8988T (cell line): ENCODE measurements at places on chromosomes 3 and 15.

DNA sequence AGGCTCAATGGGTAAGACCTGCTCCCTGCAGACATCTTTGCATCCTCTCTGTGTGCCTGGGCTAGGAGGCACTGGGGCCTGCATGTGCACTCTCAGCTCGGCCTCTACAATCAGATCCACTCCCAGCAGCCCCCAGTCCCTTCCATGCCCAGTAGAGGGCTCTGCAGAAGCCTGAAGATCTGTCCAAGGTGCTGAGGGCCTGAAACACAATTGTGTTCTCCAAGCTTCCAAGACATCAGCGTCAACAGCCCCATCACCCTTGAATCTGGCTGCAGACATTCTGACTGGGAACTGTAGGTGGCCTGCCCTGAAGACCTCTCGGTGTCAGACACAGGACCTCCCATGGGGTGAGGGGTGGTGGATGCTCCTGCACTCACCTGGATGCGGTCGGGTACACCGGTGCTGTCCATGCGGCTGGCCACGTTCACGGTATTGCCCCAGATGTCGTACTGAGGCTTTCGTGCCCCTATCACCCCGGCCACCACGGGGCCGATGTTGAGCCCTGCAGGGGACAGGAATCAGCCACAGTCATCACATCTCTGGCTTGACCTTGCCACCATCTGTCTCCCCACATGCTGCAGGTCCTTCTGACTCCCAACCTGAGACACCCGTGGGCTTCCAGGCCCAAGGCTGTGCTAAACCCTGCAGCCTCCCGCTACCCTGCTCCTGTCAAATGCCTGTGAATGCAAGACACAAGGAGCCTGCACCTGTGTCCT, 84.7 kb downstream of the SEC22A start:
- peak; percentile 88 for DNase-seq

DNA sequence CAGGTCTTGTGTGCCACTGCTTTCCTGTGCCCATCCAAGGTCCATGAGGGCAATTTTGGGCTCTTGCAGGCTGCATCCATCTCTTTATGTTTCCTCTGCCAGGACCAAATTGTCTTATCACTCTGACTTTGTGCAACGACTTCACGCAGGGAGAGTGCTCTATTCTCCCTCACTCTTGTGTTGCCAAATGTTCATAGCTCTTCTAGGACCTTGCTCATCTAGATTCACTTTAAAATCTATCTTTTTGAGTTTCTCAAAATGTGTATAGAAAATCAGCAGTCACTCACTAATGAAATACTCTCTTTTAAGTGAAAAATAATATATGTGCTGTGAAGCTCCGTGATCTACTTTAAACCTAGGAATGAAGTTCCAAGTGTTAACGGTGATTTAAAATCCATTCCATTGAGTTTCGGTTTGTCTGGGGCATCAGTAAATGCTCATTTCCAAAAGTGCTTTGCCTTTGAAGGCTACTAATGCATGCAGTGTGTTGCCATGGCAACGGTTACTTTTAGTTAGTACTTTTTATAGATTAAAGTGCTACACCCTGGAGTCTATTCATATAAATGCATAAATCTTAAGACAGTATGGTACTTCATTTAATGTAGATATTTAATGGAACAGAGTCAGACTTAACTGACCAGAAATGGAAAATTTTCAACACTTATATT, 46.6 kb upstream of the GOLGA8J start:
- no peak for DNase-seq

- no peak for DNase-seq
Observed at GRCh38 chr3:66588340-66588847, 87.6 kb upstream of the LRIG1 start.

GRCh38 chr15:36400936-36401585, 178.4 kb upstream of the CDIN1 start:
- DNase-seq = no peak

- no peak for DNase-seq
Observed at GRCh38 chr15:29880886-29881285, 58.6 kb upstream of the TJP1 start.

GRCh38 chr15:25175789-25176615, 221.2 kb downstream of the SNRPN start:
- DNase-seq = no peak

DNA sequence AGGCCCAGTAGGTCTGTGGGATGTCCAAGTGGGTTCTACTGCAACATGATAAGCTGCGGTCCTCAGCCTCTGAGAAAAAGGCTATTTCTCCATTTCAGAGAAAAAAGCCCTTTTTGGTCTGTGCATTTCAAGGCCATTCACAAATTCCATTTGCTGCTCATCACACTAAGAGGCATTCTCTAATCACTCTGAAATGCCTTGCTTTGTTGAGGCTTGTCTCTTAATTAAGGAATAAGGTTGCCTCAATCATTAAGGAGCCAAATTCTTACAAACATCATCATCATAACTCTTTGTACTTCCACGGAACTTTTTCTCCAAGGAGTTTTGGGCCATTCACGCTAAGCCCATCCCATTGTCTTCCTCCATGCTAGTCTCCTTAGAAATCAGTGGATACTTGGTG, 74.4 kb downstream of the BOC start:
- DNase-seq = no peak

- DNase-seq = no peak
Observed at GRCh38 chr15:60047701-60048100, 43.6 kb downstream of the FOXB1 start.

DNA sequence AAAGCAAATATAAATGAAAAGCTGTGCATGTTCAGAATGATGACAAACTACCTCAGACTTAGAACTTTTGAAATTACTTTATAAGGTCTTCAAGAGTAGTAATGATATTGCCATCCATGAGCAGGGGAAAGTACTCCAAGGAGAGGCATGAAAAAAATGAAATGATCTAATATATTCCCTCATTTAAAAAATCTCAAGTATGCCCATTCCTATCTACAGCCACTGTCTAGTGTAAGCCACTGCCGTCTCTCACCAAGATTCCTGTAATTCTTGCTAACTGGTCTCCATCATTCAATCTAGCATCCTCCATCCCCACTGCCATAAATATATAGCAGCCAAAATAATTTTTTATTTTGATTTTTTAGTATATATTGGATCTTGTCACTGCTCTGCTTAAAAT, 258.8 kb downstream of the PLOD2 start:
- DNase-seq = no peak

- no peak for DNase-seq
Observed at GRCh38 chr15:40313531-40314398, 6.0 kb upstream of the PLCB2 start.

- no peak for DNase-seq
Observed at GRCh38 chr3:150520408-150520807, 25.9 kb downstream of the SERP1 start.

DNA sequence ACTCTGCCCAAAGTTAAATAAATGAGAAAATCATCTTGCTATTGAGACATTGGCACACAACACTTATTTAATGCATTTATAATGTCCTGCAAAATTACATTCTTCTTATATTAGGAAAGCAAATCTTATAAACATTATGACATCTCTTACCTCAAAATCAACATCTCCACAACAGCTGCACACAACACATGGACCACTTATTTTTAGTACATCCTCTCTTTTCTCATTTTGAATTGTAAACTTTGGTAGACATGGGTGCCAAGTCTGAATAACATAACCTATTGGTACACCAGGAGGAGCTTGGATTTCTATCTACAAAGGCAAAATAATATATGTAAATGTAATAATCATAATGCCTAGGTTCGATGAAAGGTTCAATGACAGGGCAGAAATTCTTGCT, 23.0 kb downstream of the PLSCR1 start:
- DNase-seq = no peak

- DNase-seq = no peak
Observed at GRCh38 chr3:43349716-43350115, 63.4 kb downstream of the SNRK start.

- DNase-seq = no peak
Observed at GRCh38 chr15:78228356-78228996, 5.9 kb downstream of the ACSBG1 start.

- no peak for DNase-seq
Observed at GRCh38 chr3:64265646-64266045, 40.4 kb upstream of the PRICKLE2 start.

- no peak for DNase-seq
Observed at GRCh38 chr3:52433328-52433995, 11.4 kb downstream of the SEMA3G start.

DNA sequence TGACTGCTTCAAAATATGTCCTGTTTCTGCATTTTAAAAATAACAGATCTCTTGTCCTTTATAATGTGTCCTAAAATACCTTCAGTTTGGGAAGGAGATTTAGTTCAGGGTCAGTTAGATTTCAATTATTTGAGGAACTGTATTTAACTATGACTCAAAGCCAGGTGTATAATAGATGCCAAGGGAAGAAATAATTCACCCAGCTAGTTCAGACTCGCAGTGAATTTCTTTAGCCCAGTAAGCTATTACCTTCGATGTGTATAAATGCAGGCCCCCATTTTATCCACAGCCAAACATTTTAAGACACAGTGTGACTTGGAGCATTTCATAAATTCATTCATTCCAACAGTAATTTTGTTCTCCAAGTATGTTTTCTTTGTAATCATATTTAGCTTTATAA, 458.0 kb downstream of the ZNF385D start:
- no peak for DNase-seq

GRCh38 chr3:54564374-54564925, 363.4 kb downstream of the LRTM1 start:
- no peak for DNase-seq

DNA sequence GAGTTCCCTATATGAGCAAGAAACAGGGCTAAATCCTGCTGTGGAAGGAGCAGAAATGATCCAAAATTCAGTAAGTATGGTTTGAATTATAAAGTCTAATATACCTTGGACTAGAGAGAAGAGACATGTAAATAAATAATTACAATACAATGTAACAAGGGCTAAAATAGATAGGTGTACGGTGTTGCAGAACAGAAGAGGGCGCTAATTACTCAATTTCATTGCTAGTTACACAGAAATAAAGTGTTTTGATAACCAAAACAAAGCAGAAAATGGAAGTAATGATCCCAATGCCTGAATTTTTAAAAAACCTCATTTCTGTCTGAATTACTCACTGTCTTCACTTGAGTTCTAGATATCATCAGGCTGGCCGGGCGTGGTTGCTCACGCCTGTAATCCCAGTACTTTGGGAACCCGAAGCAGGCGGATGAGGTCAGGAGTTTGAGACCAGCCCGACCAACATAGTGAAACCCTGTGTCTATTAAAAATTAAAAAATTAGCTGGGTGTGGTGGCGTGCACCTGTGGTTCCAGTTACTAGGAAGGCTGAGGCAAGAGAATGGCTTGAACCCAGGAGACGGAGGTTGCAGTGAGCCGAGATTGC, 8.3 kb upstream of the PLCH1 start:
- no peak for DNase-seq

GRCh38 chr3:183195266-183195665, 32.7 kb upstream of the LAMP3 start:
- no peak for DNase-seq

- DNase-seq = no peak
Observed at GRCh38 chr3:138694287-138695007, 85.9 kb downstream of the FAIM start.

- DNase-seq = no peak
Observed at GRCh38 chr3:175518459-175518858, 659.3 kb downstream of the NAALADL2 start.
